ENCODE measurements at places on chromosomes 4 and X. TPM values are rescaled to one million over a fixed set of nuclear protein-coding genes. Genes with fewer than 3 reads are reported as not detected.

DNA sequence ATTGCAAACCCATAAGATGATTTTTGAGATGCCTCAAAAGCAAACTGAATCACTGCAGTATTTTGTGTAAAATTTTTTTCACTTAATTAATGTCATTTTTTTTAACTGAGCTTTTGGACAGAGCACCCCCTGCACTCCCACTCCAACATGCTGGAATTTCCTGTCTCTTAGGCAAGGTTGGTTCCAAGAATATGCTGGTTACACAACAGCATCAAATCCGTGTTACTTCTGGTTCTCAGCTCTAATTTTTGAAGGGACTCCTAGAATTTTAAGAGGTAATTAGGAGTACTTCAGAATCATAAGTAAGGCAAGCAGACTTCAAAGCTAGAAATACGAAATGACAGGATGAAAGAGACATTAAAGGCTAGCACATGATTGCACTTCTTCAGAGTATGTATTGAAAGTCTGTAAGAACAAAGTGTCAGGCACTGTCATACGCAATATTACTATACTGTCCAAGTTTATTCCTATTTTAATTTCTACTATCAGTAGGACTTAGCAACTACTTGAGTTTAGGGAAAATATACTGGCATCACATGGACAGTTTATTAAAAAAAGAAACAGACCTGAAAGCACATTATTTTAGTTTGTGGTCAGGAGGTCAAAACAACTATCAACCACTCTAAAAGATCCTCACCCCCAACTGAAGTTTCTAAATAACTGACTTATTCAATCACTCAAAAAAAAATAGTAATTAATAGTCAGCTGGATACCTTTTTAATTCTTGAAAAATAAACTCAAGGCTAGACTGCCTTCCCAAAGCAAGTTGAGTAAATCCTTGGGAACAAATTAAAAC is 1.6 kb upstream of the JCHAIN start:
- H3K4me3 ChIP-seq = no peak overlapping the region
- H3K4me1 ChIP-seq = no peaks in the 10 kb centered on the region
- peak overlapping the region; percentile 22 for H3K27ac ChIP-seq
- no peaks in the 10 kb centered on the region for H3K36me3 ChIP-seq
- no peak for DNase-seq

DNA sequence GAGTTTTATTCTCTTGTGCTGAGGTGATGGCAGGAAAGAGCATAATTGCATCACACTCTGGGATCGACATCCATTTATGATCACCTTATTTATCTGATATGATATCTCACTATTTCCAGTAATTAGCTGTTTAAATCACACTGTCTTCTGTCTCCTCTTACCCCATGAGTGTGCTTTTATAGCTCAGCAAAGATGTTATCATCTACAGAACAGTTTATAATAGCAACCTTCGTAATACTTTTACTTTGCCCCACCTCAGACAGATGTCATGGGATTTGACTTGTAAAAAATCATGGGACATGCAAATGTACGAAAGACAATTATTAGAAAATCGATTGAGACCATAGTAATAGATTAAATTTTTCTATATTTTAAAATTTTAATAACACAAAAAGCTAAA is 1122.3 kb upstream of the PCDH10 start:
- no peak overlapping the region for H3K4me3 ChIP-seq
- no peaks in the 10 kb centered on the region for H3K27me3 ChIP-seq
- H3K27ac ChIP-seq = no peak overlapping the region
- H3K4me1 ChIP-seq = no peaks in the 10 kb centered on the region
- no peak for DNase-seq

DNA sequence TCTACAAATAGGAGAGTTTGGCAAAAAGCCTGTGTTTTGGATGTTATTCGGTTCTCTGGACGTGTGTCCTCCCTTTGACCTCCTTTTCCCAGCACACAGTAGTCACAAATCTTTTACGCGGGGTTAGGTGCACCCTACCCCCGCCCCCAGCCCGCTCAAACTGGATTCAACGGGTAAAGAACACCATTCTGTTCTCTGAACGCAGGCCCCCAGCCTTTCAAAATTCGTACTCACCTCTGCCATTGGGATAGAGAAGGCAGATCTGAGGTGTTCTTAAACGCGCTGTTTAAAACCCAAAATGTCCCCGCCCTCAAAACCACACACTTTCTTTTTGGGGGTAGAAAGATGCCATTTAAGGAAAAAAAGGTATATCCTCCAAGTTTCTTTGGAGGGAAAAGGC is 2.7 kb downstream of the LEF1 start:
- no peaks in the 10 kb centered on the region for H3K27me3 ChIP-seq
- no peak for DNase-seq
- H3K4me3 ChIP-seq = peak overlapping the region; percentile 62
- peaks cover 6% of the 10 kb centered on the region for H3K4me1 ChIP-seq

Gene SFRP2
- 6.9 TPM for total RNA-seq

GRCh38 chrX:51148848-51149247 is 183.8 kb upstream of the NUDT10 start:
- no peaks in the 10 kb centered on the region for H3K27me3 ChIP-seq
- DNase-seq = no peak
- no peak overlapping the region for H3K27ac ChIP-seq

DNA sequence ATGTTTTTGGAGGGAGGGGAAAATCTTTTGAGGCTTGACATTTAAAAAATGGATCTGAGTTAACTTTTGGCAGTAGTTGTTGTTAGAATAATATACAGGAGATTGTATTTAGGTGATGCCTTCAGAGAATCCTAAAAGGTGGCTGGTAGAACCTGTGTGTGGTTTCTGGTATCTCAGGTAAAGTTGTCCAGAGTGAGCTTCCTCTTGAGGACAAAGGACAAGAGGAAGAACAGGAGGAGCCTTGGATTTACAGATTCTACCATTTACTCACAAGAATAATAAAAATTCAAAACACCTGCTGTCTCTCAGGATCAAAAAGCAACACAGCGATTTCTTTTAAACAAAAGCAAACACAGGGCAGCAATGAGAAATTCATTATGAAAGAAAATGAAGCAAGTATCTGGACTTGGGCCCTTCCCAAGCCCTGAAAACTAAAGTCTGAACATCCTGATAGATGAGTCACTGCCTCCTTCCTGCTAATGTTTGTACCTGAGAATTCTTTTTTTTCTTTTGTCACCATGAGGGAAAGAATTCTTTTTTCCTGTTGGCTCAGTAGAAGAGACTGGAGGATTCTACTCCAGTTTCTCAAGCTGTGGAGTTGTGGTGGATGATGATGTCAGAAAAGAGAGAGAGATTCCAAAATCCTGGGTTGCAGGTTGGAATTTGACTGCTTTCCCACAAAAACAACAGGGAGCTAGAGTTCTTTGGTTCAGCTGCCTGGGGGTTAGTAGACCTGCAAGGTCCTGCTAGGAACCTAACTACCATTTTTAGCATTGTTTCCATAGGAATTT is 31.5 kb upstream of the RAPGEF2 start:
- no peaks in the 10 kb centered on the region for H3K27me3 ChIP-seq
- H3K27ac ChIP-seq = peak overlapping the region; percentile 80
- H3K36me3 ChIP-seq = no peaks in the 10 kb centered on the region
- H3K4me1 ChIP-seq = peaks cover 5% of the 10 kb centered on the region
- H3K4me3 ChIP-seq = no peak overlapping the region

Gene IL2RG
- total RNA-seq = 5.1 TPM

DNA sequence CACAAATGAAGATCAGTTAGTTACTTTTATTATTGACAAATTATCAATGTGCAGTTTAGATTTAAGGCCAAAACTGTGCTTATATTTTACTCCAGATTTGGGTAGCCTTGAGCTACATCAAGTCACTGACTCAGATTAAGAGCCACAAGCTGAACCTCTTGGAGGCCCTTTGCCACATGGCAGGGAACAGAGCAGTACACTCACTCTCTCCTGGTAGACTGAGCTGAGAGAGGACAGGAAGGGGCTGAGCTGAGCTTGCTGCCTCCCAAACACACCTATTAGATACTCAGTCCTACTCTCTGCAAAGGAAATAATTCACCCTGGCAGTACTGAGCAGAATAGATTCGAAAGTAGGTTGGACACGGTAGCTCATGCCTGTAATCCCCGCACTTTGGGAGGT is 7.8 kb downstream of the STAP1 start:
- H3K36me3 ChIP-seq = no peaks in the 10 kb centered on the region
- H3K27ac ChIP-seq = no peak overlapping the region
- no peak for DNase-seq
- no peaks in the 10 kb centered on the region for H3K27me3 ChIP-seq

GRCh38 chr4:71783972-71784371 is at the start of gene GC:
Gene GC, minus strand, starts transcription at chr4:71784079. Its CDS starts 61 bp downstream, at chr4:71784018.
- H3K27ac ChIP-seq = no peak within 1 kb of the TSS
- H3K27me3 ChIP-seq = no peaks in the 10 kb centered on the region
- no peak for DNase-seq
- no peak within 1 kb of the TSS for H3K4me3 ChIP-seq
- H3K4me1 ChIP-seq = no peaks in the 10 kb centered on the region
- no peaks in the 10 kb centered on the region for H3K36me3 ChIP-seq

Gene CFI
- total RNA-seq = 15.8 TPM
